Renal pelvis (tissue), 12 donors: ENCODE measurements at places on chromosomes 3 and 15.

- DNase-seq: no peak
Observed at GRCh38 chr3:194072097-194072428, 63.9 kb upstream of the HES1 start.

DNA sequence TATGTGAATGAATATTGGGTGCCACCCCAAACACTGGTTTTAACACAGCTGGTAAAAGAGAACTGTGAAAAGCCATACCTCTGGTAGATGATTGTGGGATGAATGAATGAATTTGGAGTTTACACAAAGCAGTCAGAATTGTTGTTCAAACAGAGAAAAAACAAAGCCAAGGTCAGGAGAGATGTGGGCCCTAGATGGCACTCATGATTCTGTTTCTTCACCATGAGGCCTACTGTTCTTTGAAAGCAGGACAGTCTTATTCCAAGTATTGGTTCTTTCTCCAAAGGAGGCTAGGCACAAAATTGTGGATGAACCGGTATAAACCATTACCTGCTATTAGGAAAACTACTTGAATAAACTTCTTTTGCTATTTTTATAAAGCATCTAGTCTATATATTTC, 97.6 kb downstream of the SAMMSON start:
- DNase-seq: no peak

DNA sequence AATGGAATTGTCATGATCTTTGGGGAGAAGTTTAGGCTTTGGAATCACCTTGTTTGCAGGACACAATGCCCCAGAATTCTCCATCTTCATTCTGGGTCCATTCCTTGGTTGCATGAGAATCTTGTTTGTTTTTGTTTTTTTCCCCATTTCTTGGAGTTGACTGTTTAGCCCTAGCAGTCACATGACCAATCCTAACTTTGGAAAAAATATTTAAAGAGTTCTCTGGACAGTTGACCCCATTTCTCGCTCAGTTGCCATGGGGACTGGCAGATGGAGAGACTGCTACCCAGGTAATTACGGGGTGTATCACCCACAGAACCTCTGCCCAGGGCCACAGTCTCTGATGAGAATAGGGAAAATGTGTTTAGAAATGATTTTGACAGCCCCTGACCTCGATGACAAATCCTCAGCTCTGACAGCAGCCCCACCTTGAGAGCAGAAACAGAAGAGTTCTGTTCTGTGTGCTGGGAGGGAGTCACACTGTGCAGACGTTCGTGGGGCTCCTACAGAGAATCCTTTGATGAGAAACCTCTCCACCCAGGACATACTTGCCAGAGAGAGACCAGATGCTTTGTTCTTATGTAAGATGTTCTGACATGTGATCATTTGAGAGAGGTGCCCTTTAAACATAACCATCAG, 57.7 kb downstream of the IL16 start:
- no peak for DNase-seq

DNA sequence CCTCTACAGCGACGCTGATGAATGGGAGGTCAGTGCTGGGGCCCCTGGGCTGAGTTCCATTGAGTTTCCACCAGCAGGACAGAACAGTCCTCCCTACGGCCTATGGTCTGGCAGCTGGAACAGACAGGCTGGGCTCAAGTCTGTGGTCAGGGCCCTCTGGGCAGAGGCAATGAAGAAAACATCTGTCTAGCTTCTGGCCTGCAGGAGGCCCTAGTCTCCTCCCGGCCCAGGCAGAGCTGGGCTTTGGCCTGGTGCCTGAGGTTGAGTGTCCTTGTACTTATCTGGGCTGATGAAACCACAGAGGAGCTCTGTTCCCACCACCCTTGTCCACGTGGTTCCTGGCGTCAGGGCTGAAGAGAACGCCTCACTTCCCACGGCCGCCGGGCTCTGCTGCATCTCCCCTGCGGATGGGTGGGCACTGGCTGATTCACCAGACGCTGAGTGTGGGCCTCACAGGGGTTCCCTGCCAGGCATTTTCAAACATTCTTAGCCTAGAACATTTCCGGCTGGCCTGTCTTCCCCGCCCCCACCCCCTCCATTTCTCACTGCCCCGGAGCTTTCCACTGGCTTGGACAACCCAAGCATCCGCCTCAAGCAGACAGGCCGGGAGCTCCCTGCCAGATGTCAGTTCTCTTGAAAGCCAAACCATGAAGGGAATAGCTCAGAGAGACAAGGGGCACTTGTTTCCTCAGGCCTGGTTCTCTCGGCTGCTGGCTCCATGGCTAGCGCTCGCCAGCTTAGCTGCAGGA, 20.3 kb downstream of the PPCDC start:
- peak; percentile 78 for DNase-seq

- DNase-seq: no peak
Observed at GRCh38 chr15:65058394-65059368, 9.1 kb downstream of the RASL12 start.

- DNase-seq: no peak
Observed at GRCh38 chr3:20742903-20743552, 557.0 kb upstream of the SGO1 start.

- DNase-seq: no peak
Observed at GRCh38 chr3:192892981-192893700, 24.5 kb downstream of the MB21D2 start.

DNA sequence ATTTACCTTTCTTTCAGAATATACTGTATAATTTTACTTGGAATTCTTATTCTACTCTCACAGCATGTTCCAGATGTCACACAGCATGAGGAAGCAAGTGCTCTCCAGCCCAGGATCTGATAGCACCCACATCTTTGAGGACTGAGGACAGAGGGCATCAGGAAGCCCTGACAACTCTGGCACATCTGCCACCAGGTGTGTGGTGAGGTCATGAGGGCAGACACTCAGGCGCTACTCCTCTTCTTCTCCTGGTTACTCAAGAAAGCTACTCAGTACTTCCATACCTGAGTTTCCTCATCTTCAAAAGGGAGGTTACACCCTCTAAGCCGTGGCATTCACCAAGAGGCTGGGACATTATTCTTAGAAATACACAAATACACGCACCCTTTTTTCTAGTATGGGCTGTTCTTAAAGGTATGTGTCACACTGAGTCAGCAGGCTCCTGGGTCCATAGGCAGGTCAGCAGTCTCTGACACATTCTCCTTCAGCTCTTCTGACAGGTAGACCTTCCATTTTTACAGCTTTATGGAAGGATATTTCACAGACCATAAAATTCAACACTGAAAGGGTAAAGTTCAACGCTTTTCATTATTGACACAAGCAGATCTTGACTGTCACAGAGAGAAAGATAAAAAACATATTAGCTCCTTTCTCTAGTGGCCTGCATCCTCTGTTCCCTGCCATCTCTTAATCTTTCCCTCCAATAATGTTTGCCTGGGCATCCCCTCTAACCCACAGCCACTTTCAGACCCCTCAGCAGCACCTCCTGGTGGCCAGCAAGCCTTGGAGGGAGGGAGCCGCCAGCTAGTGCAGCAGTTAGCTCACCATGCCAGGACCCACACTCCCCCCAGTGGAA, 103.2 kb upstream of the TJP1 start:
- DNase-seq: peak; percentile 67

DNA sequence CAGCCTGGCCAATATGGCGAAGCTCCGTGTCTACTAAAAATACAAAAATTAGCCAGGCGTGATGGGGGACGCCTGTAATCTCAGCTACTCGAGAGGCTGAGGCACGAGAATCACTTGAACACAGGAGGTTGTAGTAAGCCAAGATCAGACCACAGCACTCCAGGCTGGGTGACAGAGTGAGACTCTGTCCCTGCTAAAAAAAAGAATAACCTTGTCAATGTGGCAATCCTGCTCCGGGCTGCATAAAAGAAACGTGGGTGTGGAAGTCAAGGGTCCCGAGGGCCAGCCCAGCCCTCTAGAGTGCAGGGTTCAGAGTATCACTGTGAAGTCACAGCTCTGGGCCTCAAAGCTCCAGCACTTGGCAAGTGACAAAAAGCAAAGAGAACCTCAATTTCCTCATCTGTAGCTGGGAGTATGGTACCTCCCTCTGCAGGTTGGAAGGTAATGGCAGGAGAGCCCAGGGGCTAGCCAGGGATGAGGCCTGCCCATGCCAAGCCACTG, 73.5 kb upstream of the IQSEC1 start:
- no peak for DNase-seq

GRCh38 chr15:63499175-63499549, 5.2 kb upstream of the USP3 start:
- DNase-seq: no peak

GRCh38 chr3:178802259-178802658, 266.0 kb downstream of the KCNMB2 start:
- DNase-seq: no peak

- no peak for DNase-seq
Observed at GRCh38 chr15:66039117-66039871, 170.0 kb downstream of the RAB11A start.

DNA sequence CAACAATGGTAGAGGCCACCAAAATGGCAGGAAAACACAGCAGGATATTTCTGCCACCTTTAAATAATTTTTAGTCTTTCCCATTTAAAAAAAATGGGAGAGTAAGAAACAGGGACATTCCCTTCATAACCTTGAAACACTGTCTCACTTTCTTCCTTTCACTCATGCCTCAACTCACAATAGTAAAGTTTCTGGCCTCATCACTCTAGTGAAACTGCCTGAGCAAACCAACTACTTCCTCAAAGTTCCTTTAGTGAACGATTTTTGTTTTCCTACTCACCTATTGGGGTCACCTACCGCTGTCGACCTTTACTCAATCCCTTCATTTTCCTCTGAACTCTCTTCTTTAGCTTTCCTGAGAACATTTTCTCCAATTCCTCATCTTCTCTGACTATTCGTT, 33.0 kb downstream of the SHC4 start:
- DNase-seq: no peak

DNA sequence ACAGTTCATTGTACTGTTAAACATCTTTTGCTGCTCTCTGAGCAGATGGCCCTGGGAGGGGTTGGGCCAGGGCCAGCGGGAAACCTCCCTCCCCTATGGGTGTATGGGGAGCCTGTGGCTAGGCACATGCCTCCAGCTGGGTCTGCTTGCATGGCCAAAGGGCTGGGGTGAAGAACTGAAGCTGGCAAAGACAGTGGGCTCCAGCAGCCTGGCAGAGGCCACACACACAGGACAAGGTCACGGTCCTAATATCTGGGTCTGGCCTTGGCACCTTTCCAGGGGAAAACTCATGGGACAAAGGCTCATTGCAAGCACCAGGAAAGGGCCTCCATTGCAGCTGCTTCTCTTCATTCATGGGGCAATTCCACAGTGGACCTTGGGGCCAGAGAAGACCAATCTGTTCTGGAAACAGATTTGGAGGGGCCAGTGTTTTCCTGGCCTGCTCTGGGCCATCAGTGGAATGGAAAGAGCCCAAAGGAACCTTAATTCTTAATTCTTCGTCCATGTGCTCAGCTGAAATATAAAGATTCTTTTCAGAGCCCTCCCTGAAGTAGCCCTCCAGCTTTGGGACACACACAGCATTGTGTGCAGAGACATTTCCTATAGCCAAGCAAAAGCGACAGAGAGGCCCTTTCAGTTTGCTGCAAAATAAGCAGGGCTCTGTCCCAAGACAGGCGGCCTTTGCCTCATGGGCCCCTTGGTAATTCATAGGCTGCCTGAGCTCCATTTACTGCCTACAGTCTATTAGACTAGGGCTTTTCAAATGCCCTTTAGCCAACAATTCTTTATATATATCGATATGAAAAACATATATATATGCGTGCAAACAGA, 11.3 kb upstream of the LIMD1 start:
- peak; percentile 48 for DNase-seq

DNA sequence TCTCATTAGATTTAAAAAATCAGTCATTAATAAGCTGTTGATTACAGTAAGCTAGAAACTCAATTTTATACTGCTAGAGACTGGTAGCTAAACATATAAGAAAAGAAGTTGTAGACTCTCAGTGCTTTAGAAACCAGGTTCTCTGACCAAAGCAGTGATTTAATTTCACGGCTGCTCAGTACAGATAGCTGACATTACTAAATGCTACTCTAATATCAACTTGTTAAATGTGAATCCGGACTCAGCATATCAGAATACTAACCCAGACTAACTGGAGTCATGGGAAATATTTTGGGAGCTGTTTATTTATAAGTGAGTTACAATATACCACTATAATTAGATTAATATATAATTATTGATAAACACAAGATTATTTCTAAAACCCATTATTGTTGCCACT, 80.4 kb downstream of the NEDD4 start:
- DNase-seq: no peak

DNA sequence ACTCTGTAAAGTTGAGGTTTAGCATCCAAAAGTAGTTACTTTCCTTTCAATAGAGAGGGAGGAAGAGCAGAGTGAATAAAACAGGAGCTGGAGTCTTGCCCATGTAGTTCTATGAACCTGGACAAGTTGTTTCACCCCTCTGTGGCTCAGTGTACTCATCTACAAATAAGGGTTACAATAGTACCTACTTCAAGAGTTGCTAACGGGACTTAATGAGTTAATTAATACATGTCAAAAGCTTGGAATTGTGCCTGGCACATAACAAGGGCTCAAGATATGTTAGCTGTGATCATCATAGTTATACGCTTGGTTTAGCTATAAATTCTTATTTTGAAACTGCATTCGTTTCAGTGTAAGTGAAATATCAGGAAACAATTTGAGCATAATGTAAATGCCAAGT, 388.5 kb upstream of the THBS1 start:
- no peak for DNase-seq

- DNase-seq: no peak
Observed at GRCh38 chr3:177026505-177027277, 170.6 kb downstream of the TBL1XR1 start.

- DNase-seq: no peak
Observed at GRCh38 chr3:160378331-160379109, 20.5 kb downstream of the IFT80 start.

GRCh38 chr15:59186501-59186900, 20.1 kb upstream of the LDHAL6B start:
- DNase-seq: no peak

DNA sequence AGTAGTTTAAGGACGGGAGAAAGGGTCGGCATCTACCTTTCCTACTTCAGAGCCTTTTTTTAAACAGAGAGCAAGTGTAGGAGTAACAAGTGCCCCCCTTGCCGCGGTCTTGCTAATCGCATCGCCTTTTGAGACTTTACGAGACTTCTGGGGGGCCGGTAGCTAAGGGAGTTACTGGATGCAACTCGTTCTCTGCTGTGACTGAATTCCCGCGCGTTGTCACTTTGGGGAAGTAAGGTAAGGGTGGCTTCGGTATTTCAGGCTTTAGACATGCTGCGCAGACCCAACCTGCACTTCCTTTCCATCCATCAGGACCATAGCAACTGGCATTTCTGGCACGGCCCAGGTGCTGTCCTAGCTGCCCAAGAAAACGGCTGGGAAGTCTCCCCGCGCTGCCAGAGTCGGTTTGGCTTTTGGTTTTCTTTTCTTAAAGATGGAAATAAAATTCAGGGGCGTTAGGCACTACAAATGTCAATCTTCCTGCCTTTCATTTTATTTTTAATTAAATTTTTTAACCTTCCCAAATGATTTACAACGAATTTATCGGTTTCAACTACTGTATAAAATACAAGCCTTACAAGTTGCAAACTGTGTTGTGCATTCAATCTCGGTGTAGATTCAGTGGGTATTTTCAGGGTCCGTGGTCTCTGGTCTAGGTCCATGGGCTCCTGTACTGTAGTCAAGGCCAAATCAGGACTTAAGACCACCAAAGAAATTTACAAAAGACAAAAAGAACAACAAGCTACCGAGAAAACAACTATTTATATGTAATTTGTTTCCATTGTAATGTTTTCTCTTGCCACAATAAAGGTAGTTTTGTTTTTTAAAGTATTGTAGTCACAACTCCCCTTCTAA, 3.5 kb downstream of the MECOM start:
- peak; percentile 35 for DNase-seq
